ENCODE measurements at places on chromosomes 1 and 21.

DNA sequence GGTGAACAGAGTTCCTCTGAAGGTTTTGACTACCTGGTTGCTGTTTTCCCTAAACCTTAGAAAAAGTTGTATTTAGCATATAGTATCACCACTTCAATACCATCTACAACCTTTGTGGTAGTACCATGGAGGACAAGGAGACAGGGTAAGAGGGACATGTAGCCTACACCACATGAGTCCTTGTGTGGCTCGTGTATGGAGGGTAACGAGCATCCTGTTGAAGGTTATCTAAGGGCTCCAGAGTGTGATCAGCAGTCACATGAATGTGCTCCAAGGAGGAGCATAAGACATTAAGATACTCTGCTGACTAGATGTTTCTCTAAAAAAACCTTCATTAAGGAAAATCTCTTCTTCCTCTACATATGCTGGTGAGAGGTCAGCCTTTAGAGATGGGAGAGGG is 67.3 kb downstream of the VCAM1 start:
- DNase-seq = no peak

GRCh38 chr1:109823543-109824348 is 60.0 kb upstream of the EPS8L3 start:
- DNase-seq = no peak

- no peak for DNase-seq
These were observed 13.3 kb upstream of the PCBP3 start for GRCh38 chr21:45630066-45630694.

- no peak for DNase-seq
These were observed 11.3 kb upstream of the SH3BGRL3 start for GRCh38 chr1:26268290-26269197.

- DNase-seq = peak; percentile 7
These were observed 34.9 kb downstream of the CENPF start for GRCh38 chr1:214637722-214638458.

GRCh38 chr1:89957107-89957506 is 37.8 kb upstream of the ZNF326 start:
- no peak for DNase-seq

GRCh38 chr1:4171480-4172450 is 271.7 kb upstream of the C1orf174 start:
- DNase-seq = no peak

DNA sequence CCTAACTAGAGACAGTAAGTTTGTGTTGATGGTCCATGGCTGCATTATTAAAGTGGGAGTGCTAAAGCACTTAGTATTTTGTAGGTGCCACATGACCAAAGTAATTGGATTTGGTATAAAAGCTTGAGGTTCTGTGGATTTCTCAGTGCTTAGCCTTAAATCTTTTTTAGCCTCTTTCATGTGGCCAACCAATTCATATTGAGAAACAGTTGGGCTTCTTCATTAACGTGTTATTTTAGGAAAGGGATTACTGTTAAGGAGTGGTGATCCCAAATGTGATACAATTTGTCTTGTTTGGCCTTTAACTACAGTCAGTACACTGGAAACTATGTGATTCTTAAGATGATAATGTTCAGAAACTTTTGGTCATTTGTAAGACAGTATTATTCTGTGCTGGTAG is 25.5 kb downstream of the MAN1A2 start:
- DNase-seq = no peak

DNA sequence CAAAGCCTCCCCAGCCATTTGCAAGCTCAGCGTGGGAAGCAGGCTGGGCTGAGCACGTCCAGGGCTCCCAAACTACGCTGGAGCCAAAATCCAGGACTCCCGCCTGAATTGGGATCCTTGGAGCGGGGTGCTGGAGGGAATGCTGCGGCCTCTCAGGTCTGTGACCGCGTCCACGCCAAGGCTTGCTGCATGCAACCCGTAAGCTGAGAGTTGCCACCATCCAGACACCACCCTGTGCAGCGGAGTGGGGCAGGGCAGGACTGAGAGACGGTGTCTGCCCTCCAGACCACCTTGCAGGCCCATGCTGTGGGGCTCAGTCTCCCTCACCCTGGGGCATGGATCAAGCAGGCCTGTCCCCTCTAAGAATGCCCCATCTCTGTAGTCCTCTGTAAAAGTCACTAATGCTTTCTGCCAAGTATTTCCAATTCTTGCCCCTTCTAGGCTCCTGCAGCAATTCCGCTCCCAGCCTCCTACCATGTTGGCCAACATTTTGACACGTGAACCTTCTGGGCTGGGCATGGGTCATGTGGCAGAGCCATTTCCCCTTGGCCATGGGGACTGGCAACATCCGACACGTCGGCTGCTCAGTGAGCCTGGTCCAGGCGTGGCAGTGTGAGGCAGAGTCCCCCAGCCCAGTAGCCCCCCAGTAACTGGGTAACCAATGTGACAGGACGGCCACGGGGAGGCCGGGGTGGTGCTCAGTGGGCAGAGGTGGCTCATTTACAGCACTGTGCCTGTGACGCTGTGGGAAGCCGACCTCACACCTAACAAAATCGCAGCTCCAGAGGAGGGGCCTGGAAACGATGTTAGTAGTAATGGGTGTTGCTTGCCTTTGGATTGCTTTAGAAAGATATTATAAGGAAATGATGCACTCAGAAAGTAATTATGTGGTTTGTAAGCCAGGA is 57.9 kb upstream of the PDE9A start:
- no peak for DNase-seq

- DNase-seq = no peak
These were observed 351.6 kb upstream of the B3GALT2 start for GRCh38 chr1:193538003-193538354.

- no peak for DNase-seq
These were observed 128.6 kb downstream of the PRDM2 start for GRCh38 chr1:13828454-13829151.

DNA sequence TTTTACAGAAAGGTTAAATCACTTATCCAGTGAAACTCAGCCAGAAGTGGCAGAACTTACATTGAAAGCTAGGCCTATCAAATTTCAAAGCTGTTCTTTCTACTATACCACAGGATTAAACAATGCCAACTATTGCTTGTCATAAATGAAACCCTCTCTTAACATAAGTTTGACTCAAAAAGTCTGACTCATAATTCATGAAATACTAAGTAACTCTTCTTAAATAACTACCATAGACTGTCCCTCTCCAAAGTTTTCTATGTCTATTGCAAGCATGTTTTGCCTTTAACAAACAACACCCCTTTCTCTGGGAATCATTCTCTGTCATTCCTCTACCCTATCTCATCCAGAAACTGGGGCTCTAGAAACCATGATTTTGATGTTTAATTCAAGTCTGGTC is 109.5 kb upstream of the UBE2U start:
- DNase-seq = no peak

DNA sequence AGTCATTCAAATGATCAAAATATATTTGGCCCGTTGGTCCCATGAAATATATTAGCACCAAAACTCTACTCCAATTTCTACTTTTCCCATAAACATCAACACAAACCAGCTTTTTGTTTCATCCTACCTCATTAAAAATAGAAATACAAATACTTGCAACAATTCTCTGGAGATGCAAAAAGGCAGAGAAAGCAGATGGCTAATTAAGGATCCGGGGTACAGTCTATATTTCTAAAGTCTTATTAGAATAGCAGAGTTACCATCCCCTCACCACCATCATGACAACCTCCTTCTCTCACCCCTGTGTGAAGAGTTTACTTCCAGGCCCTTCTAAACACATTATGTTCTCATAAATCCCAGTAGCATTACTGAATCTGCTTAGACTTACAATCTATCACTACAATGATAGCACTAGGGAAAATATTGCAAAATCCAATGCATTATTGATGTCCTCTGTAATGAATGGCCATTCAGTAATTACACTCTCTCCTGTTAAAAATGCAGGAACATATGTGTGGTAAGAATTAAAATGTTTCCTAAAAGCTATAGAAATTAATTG is 133.8 kb downstream of the HHIPL2 start:
- no peak for DNase-seq

- DNase-seq = no peak
These were observed 24.4 kb downstream of the PCP4L1 start for GRCh38 chr1:161282991-161283390.

GRCh38 chr1:72917920-72918319 is 635.6 kb upstream of the NEGR1 start:
- no peak for DNase-seq

DNA sequence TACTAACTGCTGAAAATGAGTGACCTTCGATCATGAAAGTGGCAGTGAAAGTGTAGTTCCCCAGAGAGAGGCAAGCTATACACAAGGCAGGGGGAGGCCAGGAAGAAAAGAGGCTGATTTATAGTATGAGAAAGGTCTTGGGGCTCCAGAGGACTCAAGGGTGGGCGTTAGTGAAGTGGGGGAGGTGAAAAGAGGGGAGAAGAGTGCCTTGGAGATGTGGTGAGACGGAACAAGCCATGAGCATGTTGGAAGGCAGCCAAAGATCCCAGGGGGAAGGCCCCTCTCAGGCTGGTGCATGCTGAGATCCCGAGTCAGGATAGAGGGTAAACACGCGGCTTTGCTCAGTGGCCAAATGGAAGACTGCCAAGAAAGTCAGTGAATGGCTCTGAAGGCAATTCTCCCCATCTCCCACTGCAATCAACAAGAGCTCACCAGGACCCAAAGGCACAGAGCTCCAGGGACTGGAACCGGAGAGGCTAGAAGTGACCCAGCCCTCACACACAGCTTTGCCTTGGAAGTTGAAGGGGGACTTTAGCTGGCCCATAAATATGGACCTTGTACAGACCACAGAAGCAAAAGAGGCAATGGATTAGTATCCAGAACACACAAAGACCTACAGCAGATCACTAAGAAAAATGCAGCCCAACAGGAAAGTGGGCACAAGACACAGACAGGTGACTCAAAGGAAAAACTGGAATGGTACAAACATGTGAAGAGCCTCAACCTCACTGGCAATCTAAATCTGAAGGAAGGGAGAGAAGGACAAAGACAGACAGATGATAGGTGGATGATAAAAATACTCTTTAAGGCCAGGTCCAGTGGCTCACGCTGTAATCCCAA is 49.6 kb downstream of the HSF2BP start:
- DNase-seq = no peak

DNA sequence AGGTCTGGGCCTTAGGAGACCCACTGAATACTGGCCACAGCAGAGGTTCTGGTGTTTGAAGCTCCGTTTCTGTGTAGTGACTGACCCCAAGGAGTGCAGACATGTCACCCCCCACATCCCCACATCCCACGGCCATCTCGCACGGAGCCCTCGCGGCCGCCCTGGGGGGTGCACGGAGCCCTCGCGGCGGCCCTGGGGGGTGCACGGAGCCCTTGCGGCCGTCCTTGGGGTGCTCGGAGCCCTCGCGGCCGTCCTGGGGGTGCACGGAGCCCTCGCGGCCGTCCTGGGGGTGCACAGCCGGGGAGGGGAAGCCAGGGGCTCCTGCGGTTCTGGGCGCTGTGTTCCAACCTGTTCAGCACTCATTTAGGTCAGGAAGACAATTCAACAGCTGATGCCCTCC is 68.4 kb downstream of the SCCPDH start:
- no peak for DNase-seq

DNA sequence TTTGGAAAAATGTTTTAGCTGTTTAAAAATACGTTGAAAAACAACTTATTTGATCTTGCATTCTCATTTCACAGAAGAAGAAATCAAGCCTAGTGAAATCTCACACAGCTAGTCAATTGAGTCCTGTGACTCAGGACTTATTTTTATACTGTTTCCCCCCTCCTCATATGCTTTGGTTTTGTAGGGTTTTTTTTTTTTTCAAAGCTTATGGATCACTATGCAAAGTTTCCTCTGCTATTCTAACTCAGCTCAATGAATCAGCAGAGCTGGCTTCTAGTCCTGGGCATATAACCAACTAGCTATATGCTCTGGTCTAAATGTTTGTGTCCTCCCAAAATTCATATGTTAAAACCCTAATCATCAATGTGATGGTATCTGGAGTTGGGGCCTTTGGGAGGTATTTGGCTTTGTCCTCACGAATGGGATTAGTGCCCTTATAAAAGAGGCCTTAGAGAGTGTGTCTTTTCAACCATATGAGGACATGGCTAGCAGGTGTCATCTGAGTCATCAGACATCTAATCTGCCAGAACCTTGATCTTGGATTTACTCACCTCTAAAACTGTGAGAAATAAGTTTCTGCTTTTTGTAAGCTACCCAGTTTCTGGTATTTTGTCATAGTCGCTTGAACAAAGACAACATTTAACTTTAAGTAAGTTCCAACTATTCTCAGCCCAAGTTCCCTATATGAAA is 317.2 kb upstream of the C1orf87 start:
- no peak for DNase-seq

GRCh38 chr1:65476327-65476726 is 55.9 kb downstream of the LEPR start:
- DNase-seq = no peak

DNA sequence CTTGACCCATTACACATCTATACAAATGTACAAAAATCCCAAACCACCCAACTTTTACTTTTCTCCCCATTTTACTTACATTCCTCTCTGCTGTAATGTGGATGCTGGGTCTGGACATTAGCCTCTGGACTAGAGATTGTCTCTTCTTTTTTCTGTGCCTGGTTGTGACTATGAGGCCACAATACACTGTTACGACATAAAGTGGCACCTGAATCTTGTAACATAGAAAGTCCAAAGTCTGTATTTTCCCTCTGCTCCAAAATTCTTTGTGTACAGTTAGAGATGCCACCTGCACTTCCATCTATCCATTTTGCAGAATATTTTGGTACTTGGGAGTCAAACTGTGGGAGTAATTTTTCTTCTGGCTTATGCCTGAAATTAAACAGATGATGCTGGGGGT is 22.7 kb downstream of the C21orf91 start:
- DNase-seq = no peak

- no peak for DNase-seq
These were observed 59.8 kb downstream of the MPZL1 start for GRCh38 chr1:167781558-167781957.

DNA sequence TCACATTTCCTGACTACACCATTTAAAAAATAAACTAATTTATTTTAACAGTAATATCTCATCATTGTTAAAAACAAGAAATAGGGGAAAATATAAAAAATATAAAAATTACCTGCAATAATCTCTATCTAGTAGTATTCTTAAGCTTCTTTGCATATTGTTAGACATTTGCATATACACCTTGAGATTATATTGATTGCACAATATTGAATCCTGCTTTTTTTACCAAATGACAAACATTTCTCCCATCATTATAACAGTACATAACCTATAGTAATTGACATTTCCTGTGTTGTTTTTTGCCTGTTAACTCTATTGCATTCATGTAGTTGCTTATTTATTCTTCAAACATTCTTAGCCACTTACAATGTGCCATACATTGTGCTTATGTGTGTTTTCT is 11.7 kb upstream of the CR1L start:
- DNase-seq = no peak

DNA sequence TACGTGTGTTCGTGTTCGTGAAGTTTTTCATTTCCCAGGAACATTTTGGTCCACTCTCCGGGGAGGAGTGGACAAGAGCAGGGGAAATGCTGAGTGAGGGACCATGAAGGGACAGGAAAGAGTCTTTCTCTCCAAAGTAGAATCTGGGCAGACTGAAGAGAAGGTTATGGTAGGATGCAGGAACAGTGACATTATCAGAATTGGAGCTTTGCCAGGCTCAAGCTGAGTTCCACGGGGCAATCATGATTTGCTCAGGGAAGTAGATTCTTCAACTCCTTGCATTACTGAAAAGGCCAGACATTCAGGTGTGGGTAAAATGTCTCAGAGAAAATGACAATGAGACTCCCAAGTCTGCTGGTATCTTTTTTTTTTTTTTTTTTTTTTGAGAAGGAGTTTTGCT is 16.6 kb downstream of the ATP1A4 start:
- DNase-seq = no peak

Measured in activated CD4-positive, alpha-beta T cell treated with anti-CD3 and anti-CD28 coated beads for 4 hours (primary cell).